ENCODE measurements at places on chromosomes 12 and 14. TPM values are rescaled to one million over a fixed set of nuclear protein-coding genes. Genes with fewer than 3 reads are reported as not detected.

GRCh38 chr12:63747553-63747952 lies 32.2 kb upstream of the RXYLT1 start:
- no peak for DNase-seq

- no peak for DNase-seq
Observed at GRCh38 chr14:67533754-67534085, 630 bp downstream of the PLEKHH1 start.

- no peak for DNase-seq
Observed at GRCh38 chr14:56185992-56186391, 67.8 kb downstream of the PELI2 start.

GRCh38 chr14:33349871-33350270 lies 411.2 kb downstream of the NPAS3 start:
- DNase-seq, result no peak

DNA sequence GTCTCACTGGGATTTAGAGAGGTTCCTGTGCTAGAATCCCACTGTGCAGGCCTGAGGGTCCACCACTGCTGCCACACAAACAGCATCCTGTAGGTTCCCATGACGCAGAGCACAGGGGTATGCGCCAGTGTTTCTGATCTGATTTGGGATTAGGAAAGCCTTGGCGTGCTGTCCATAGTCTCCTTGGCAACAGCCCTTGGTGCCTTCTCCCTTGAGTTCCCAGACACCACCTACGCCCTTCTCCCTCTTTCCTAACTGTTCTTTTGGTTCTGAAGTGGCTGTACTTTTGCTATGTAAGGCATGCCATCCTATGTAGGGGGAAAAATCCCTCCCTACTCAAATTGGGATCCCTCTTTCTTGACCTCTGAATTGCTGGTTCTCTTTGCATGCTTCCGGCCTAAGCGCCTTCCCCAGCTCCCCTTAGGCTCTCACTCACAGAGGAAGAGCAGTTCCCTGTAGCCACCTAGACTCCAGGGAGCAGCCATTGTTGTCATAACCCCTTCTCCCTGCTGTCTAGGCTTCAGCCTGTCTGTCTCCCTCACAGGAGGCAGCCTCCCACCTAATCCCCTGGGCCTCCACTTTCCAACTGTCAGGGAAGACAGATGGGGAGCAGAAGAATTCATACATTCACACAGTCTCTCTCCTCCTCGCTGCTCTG lies 14.8 kb upstream of the RIC8B start:
- DNase-seq, result no peak

DNA sequence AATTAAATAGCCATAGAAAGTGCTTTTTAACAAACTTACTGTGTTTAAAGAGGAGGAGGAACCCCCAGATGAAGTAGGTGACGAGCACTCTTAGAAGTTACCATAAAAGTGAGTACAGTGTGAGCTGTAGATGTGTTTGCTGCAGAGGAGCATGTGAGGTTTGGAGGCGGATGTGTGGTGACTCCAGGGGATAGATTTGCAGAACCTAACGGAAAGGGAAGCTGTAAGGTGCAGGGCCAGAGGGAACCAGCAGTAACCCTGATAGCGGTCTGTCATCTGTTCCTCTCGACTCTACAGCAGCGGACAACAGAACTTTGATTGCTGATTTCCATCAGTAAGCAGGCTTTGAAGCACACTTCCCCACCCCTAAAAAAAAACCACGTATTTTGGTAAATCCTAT lies 5.2 kb downstream of the CALM1 start:
- DNase-seq, result no peak

GRCh38 chr14:51597261-51598001 lies 54.3 kb upstream of the FRMD6 start:
- no peak for DNase-seq

DNA sequence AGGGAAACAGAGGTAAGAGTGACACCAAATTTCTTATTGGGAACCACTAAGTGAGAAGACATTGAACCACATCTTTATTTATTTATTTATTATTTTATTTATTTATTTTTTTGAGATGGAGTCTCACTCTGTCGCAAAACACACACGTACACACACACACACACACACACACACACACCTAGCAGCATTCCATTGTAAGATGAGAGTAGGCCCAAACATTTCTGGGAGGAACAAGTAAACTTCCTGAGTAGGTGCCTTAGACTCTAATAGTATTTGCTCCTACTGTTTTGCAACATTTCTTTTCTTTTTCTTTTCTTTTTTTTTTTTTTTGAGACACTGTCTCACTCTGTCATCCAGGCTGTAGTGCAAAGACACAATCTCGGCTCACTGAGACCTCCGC lies 7.1 kb upstream of the CDC42BPB start:
- no peak for DNase-seq

DNA sequence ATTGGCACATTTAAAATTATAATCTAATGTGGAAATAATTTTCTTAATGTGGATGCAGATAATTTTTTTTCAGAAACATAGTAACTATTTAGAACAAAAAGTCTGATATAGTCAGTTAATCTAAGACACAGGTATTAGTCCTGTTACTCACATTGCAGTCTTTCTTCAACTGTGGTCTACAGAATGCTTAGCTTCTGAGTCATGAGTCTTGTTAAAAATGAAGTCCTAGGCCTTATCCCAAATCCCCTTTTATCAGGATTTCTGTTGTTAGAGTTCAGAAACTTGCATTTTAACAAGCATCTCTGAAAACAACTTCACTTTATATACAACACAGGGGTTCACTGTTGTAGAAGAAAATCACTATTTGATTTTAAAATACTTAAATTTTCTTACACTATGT lies 112.2 kb downstream of the SLC16A7 start:
- no peak for DNase-seq

DNA sequence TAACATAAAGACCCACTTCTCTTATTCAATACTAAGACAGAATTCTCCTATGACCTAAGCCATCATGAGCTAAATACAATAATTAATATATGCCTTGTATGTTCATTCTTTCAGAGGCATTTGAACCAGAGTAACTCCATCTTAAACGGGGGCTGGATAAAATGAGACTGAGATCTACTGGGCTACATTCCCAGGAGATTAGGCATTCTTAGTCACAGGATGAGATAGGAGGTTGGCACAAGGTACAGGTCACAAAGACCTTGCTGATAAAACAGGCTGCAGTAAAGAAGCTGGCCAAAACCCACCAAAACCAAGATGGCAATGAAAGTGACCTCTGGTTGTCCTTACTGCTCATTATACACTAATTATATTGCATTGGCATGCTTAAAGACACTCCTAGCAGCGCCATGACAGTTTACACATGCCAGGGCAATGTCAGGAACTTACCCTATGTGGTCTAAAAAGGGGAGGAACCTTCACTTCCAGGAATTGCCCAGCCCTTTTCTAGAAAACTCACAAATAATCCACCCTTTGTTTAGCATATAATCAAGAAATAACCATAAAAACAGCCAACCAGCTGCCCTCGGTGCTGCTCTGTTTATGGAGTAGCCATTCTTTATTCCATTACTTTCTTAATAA lies 260.7 kb downstream of the SSPN start:
- DNase-seq, result no peak

DNA sequence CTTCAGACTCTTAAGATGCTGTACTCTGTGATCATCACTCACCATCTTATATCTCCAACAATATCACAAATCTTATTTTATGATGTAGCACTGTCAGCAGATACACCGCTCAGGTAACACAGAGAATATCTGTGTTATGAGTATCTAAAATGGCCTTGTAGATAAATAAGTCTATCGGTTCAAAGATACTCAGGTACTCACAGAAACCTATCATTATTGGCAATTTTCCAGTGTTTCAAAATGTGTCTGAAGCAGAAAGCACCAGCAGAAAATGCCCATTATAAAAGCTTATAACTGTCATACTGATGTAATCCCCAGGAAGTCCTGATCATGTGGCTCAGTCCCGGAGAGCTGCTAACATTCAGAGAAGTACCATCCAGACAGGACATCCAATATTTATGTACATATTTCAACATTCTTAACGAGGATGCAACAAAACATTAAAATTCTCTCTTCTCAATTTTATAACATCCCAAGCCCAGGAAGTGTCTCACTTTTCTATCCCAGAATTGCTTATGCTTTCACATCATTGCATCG lies 190.7 kb upstream of the LMNTD1 start:
- no peak for DNase-seq

GRCh38 chr12:102970780-102971179 lies 13.3 kb downstream of the ASCL1 start:
- peak; percentile 25 for DNase-seq

- DNase-seq, result peak; percentile 98
Observed at GRCh38 chr12:120093592-120094355, 22.8 kb downstream of the RAB35 start.

DNA sequence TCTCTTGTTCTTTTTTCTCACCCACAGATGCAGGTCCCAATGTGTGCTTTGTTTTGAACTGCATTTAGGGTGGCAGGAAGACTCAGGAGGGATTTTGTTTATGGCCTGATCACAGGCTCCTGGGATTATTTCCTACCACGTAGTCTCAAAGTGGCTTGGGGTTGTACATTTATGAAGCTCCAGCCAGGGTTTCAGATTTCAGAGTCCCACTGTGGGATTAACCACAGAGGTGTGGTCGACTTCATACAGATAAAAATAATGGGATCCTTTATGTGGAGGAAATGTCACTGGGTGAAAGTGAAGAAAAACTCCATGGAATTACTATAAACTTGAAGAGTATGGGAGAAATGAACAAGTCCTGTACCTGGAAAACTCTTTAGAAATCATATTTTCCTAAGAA lies 14.2 kb upstream of the PPP1R1A start:
- DNase-seq, result no peak

DNA sequence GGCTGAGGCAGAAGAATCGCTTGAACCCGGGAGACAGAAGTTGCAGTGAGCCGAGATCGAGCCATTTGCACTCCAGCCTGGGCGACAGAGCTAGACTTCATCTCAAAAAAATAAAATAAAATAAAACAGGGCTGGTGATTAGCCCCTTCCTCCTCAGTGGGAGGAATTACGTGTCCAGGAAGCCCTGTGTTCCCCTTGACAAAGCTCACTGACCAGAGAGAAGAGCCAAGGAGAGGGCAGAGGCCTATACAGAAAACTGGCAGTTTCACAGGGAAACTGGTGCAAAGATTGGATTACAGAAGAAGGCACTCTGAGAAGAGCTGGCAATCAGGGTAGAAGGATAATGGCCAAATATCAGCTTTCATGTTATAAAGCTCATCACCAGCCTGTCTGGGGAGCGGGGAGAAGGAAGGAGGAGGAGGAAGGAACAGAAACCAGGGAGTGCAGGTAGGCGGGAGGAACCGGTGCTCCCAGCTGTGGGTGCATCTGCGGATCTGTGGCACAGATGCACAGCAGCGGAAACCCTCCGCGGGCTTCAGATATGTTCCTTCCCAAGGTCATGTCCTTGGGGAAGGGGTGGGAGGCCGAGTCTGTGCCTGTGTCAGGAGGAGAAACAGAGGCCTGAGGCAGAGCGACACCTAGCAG lies 6.7 kb downstream of the RAB15 start:
- no peak for DNase-seq

DNA sequence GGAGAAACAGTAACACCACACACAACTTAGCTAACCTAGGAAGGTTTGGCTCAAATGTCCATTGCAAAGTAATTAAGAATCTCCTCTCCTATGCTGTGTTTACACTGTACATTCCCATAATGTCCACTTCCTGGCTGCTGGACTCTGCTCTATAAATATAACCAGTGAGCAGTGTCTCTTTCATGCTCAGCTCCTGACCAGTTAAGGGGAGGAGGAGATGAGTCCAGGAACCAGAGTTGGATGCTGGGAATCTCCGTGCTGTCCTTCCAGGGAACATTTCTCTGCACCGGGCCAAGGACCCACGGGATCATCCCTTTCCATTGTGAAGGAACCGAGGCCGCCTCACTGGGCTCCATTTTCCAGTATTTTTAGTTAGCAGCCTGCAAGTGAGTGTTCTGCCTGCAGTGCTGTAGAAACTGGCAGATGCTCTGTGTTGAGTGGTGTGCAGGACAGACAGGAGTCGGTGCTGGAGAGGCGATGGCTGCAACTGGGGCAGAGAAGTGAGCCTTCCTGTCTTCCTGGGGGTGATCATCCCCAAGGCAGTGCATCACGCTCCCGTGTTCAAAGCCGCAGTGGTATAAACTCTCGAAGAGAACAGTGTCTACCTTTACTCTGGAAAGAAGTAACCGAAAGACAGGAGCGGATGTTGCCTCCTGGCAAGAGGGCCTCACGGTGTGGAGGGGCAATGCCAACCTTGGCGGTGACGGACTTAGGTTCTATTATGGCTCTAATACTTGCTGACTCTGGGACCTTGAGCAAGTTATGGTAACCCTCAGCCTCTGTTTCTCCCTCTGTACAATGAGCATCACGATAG lies 195.5 kb downstream of the CACNA1C start:
- no peak for DNase-seq

GRCh38 chr14:104576232-104576969 lies 3.2 kb upstream of the C14orf180 start:
- no peak for DNase-seq

- DNase-seq, result no peak
Observed at GRCh38 chr14:77526266-77526665, 27.6 kb upstream of the ISM2 start.

GRCh38 chr14:61911574-61911973 lies 149.4 kb downstream of the SNAPC1 start:
- no peak for DNase-seq

GRCh38 chr12:20264608-20265114 lies 103.7 kb upstream of the PDE3A start:
- peak; percentile 64 for DNase-seq

DNA sequence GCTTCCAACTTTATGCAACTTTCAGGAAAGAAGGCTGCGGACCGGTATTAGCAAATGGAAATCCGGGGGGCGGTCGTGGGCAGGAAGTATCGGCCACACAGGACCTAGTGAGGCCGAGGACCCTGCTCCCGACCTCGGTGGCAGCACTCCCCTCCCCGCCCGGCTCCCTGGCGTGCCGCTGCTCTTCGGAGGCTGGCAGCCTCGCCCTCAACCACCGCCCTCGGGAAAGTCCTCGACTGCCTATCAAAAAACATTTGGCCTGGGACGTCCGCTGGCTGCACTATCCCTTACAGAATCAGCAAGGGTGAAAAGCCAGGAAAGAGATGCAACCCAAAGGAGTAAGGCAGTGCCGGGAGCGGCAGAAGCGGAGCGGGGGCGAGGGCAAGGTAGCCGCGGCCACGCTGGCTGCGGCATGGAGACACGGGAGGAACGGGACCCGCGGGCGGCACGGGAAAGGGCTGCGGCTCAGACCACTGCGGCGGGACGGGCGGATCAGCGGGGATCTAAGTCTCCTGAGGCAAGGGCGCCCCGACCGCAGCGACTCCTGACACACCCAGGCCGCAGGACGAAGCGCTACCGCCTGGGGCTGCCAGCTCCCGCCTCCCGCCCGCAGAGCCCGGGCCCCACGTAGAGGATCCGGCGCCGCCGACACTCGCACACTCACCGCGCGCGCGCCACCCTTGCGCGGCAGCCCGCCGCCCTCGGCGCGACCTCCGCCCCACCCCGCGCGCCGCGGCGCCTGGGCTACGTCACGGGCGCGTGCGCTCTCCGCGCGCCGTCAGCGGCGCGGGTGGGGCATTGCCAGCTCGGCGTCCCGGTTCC lies at the start of the genes BBOF1 and ENTPD5:
Gene BBOF1, plus strand, starts transcription at position 764 of the 822 bp plus-strand sequence. CDS start 130 bp downstream, outside the sequence.
Gene ENTPD5, minus strand, starts transcription at position 703 of the 822 bp plus-strand sequence. CDS start 31,186 bp downstream, outside the sequence.
- DNase-seq, result peak; percentile 93

Gene PHETA1
- 10.1 TPM for total RNA-seq

Gene ORAI1
- 24.7 TPM for total RNA-seq

Gene C12orf50
- total RNA-seq, result not detected

Gene XRCC3
- 69.5 TPM for total RNA-seq

Gene ETNK1
- total RNA-seq, result 78.6 TPM

Gene TUBA1A
- 321 TPM for total RNA-seq

Gene TMEM52B
- not detected for total RNA-seq

Gene ATXN2
- total RNA-seq, result 28.7 TPM

Gene SLC25A47
- 0.07 TPM for total RNA-seq

Gene SLCO1A2
- total RNA-seq, result 6.8 TPM

Gene USP44
- total RNA-seq, result 142 TPM

All from H7 (cell line).